EH (cell line): ENCODE measurements at places on chromosomes 13 and 19.

DNA sequence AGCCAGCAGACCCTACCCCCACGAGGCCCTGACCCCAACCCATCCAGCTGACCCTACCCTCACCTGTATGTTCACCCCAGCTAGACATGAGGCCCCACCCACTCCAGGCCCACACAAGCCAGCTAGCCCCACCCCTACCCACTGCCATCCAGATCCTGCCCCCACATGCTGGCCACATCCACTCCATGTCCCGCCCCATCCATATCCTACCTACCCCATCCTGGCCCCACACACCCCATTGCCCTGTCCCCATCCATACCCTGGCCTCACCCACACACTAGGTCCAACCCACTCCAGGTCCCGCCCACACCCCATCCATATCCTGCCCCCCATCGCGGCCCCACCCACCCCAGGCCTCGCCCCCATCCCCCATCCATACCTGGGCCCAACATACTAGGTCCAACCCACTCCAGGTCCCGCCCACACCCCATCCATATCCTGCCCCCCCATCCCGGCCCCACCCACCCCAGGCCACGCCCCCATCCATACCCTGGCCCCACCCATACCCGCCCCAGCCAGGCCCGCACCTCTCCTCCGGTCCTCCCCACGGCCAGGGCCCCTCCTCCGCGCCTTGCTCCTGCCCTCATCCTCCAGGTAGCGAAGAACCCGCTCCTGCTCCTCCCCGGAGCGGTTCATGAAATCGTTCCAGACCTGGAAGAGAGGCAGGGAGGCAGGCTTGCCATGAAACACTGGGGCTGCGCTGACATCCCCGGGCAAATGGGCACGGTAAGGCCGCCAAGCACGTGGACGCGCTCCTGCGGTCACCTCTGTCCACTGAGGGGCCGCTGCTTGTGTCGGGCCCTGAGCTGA lies 7.2 kb downstream of the RNU6-9 start:
- DNase-seq: no peak

DNA sequence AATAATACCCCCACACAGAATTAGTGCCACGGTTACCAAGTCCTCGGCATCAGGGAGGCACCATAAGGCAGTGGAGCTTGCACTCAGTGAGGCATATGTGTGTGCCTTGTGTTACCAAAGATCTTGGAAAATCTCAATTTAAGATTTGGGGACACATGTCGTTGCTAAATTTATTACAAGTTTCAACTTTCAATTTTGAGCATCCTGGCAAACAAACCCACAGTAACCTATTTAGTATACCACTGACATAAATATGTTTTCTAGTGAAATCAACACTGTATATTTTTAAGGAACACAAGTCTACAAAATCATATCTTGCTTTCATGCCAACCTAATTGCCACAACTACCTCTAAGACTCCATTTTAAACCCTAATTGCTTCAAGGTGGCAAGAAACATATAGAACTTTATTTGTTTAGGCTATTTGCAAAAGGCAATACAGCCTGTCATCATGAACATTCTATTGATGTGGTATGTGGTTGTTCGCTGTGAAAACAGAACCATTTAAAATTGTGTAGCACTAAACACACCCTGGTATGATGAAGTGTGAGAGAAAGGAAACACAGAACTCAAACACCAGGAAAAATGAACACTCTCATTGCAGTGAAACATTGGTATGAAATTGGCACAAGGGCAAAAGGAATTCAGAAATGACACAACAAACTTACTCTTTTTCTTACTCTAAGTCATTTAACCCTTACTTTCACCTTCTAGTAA lies 531.1 kb downstream of the IRS2 start:
- DNase-seq: no peak

GRCh38 chr13:98809345-98809777 lies 56.9 kb upstream of the SLC15A1 start:
- no peak for DNase-seq

GRCh38 chr13:37290716-37291505 lies 185.4 kb upstream of the CSNK1A1L start:
- no peak for DNase-seq

- DNase-seq: peak; percentile 89
Measured at GRCh38 chr13:101523154-101524131, 71.0 kb downstream of the ITGBL1 start.

GRCh38 chr13:106911020-106911419 lies 343.1 kb upstream of the ARGLU1 start:
- no peak for DNase-seq

- peak; percentile 21 for DNase-seq
Measured at GRCh38 chr19:41192574-41193429, at the start of gene CYP2S1. CYP2S1 (plus strand) TSS chr19:41193219; CDS start chr19:41193265, 46 bp downstream.

DNA sequence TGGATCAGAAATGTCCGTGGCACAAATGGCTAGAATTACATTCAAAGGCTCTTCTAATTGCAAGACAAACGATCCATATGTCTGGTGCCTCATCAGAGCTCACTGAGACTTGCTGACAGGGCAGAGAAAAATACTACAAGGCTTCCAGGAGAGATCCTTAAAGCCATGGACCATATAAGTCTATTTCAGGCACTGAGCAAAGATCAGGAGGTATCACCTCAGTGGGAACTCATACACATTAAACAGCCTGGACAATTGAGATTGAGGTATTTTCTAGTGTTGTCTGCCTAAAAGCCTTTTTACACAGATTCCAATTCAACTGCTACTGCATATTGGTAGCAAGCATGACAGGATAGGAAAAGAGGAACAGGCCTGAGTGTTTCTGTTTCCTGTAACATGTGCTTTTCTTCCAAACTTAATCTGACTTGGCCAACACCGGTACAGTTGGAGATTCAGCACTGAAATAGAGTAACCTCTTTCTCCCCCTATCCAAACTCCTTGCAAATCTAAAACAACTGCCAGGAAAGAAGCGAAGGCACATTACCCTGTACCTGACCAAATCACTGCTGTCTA lies 65.9 kb downstream of the SERP2 start:
- DNase-seq: no peak

GRCh38 chr13:90105276-90105675 lies 1242.2 kb upstream of the MIR17HG start:
- peak; percentile 3 for DNase-seq

GRCh38 chr19:17398902-17399527 lies 5.0 kb upstream of the CCDC194 start:
- DNase-seq: no peak

GRCh38 chr13:42394361-42394708 lies 122.4 kb downstream of the AKAP11 start:
- no peak for DNase-seq

- DNase-seq: no peak
Measured at GRCh38 chr13:53048880-53049279, 20.3 kb downstream of the OLFM4 start.

DNA sequence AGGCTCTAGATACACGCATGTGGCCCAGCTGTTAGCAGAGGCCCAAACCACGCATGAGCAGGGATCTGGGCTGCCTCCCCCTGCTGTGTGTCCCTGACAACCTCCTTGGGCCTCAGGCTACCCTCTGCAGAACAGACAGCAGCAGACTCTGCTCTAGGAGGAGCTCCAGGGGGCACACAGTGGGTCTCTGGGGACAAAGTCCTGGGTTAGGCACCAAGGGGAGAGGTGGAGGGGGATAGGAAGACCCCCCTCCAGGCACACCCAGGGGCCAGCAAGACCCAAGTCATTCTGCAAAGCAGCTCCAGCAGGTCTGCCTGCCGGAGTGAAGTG lies 8.0 kb downstream of the TINCR start:
- no peak for DNase-seq

DNA sequence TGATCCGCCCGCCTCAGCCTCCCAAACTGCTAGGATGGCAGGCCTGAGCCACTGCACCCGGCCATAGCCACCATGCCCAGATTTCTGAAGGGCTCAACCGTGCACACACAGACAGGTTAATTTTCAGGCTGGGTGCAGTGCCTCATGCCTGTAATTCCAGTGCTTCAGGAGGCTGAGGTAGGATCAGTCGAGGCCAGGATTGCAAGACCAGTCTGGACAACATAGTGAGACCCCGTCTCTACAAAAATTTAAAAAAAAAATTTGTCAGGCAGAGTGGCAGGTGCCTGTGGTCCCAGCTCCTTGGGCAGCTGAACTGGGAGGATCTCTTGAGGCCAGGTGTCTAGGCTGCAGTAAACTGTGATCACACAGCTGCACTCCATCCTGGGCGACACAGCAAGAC lies 7.6 kb downstream of the TIMM13 start:
- no peak for DNase-seq

DNA sequence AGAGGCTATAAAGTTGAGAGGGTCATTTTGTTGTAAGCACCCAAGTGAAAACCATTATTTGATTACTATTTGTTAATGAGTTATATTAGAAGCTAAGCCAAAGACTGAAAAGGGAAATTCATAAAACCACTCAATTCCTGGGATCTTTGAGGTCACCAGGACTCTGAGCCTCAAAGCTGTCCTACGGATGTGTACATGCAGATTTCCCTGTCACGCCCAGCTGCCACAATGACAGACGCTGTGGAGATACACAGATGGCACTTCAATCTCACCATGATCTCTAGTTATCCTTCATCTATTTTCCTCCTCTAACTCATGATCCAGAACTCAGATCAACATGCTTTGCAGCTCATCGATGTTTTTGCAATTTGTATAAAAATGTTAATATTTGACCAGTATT lies 403.5 kb upstream of the MIR17HG start:
- no peak for DNase-seq

DNA sequence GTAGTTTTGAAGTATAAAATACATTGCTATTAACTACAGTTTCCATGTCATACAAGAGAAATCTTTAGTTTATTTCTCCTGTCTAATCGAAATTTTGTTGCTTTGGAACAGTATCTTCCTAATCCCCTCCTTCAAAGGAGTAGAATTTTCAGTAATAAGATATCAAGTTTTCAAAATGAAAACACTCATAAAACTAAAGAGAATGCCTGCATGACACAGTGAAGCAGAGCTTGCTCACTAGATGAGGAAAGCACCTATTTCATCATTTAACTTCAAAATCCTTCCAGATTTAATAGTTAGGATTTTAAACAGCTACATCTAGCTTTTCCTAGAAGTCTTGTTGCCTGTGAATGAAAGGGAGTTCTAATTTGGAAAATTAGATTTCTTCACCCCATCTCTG lies 80.8 kb downstream of the TNFSF11 start:
- no peak for DNase-seq

- DNase-seq: no peak
Measured at GRCh38 chr13:98825659-98826058, 73.2 kb upstream of the SLC15A1 start.

DNA sequence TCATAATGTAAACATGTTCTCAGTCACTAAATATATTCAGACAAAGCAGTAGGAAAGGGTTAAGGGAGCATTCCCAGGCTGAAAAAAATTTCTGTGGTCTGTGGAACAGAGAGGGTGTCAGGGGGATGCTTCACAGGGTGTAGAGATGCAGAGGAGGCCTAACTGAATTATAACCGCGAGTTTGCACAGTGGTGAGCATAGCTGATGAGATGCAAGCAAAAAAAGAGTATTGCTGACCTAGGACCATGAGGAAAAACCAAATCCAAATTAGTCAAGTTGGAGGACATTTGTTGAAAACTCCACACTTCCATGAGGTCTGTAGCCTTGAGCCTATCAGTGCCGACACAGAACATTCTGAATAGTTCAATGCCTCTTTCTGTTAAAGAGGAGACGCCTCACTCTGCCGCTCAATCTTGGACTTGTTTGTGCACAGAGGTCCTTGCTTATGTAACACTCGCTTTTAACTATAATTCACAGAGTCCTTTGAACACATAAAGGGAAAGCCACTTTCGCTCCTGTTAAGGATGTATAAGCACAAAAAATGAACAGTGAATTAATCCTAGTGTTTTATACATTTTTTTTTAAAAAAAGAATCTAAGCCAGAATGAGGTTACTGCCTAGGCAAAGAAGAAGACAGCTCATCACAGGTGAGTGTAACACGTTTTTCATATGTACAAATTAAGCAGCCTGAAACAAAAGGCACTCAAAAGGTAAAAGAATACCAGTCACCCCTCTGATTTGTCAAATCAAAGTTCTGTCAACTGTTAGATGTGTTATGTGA lies 25.8 kb upstream of the INTS6 start:
- no peak for DNase-seq

GRCh38 chr19:19506592-19506991 lies 8.8 kb downstream of the TSSK6 start:
- no peak for DNase-seq

DNA sequence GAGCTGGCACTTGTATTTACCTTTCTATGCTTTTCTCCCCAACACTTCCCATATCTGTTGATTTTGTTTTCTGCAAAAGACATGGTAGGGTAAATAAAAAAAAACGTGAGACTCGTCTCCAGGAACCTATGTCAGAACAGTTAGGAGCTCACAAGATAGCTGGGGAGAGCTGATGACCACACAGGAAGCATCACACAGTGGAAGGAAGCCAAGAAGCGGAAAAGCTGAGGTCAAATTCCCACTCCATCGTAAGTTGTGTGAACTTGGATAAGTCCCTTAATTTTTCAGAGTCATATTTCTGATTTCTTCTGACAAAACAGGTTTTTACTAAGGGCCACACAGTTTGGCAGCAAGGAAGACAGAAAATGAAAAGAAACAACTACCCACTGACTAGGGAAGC lies 199.6 kb downstream of the KLF5 start:
- no peak for DNase-seq

GRCh38 chr13:21134475-21134874 lies 41.9 kb downstream of the SKA3 start:
- DNase-seq: no peak

GRCh38 chr13:25910991-25911419 lies 140.8 kb downstream of the SHISA2 start:
- DNase-seq: no peak

DNA sequence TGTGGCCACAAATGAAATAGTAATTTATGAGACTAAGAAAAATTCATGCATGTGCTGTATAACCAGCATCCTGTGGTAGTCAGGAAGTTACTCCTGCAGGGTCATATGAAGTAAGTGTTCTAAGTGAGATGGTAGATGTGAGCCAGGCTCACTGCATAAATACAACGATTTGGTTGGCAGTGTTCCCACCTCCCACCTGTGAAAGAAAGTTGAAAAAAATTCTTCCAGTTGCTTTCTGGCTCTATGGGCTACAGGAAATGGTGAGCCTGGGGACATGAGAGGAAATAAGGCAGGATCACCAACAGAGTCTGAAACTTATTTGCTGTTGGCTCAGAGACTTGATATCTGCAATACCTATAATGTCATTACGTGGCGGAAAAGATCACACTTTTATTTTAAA lies 301.7 kb upstream of the SPRY2 start:
- no peak for DNase-seq

GRCh38 chr19:48480558-48481500 lies 11.7 kb downstream of the CYTH2 start:
- peak; percentile 56 for DNase-seq

GRCh38 chr13:39818953-39819352 lies 163.5 kb downstream of the COG6 start:
- no peak for DNase-seq
